ENCODE measurements at places on chromosomes 5 and 9.

DNA sequence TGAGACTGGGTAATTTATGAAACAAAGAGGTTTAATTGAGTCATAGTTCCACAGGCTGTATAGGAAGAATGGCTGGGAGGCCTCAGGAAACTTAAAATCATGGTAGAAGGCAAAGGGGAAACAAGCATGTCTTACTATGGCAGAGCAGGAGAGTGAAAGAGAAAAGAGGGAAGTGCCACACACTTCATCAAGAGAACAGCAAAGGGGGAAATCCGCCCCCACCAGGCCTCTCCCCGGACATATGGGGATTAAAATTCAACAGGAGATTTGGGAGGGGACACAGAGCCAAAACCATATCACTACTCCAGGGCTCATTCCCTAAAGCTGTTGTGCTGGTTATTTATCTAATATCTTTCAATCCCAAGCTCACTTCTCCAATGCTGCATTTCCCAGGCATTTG is 50.2 kb upstream of the NR3C1 start:
- DNase-seq, result no peak

GRCh38 chr5:159671886-159672285 is 244.4 kb upstream of the ADRA1B start:
- DNase-seq, result no peak

GRCh38 chr5:177603631-177604030 is 3.7 kb downstream of the B4GALT7 start:
- DNase-seq, result no peak

GRCh38 chr9:15116130-15116580 is 190.9 kb downstream of the TTC39B start:
- DNase-seq, result no peak

DNA sequence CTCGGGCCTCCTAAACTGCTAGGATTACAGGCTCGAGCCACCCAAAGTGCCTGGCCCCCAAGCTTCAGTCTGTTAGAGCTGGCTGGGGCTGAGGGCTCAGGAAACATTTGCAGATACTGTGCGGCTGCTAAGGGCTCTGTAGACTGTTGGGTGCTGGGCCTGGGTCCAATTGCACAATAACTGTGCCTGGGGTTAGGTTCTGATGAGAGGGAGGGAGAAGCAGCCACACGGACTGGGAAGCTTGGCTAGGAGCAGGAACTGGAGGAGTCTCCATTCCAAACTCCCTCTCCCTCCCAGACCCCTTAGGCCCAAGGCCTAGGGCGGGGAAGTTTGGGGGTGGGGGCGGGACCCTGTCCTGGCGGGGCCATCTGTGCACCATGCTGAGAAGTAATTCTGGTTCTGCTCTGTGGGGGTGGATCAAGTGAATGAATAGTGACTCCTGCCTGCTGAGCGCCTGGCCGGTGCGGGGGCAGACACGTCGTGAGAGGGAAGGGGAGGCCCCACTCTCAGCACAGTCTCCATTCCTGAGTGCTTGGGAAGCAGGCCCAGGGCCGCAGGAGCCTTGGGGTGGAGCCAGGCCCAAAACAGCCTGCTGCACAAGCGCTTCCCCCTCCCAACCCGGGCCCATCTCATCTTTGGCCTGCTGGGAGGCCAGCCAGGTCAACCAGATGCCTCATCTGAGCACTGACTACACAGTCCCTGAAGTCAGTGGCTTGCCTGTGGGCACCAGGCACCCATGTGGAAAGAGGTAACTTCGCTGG is 1.5 kb downstream of the ASS1 start:
- peak; percentile 97 for DNase-seq

DNA sequence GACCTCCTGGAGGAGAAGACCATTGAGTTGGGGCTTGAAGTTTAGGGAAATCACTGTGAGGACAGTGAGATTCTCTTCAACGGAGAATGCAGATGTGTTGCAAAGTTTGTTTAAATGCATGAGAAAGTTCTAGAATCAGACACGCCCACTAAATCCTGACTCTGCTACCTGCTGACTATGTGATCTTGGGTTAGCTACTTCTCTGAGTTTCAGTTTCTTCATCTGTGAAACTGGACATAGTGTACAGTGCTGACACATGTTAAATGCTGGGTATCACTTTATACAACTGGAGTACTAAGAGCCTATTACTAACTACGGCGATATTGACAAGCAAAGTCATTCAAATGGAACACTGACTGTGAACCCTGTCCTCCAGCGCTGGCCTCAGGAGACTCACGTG is 255.5 kb downstream of the HSPA4 start:
- no peak for DNase-seq

GRCh38 chr9:94717761-94718160 is 8.7 kb upstream of the AOPEP start:
- peak; percentile 64 for DNase-seq

GRCh38 chr5:121288781-121289180 is 562.9 kb upstream of the FTMT start:
- DNase-seq, result no peak

GRCh38 chr9:137247135-137247915 is 3.8 kb upstream of the STPG3 start:
- DNase-seq, result no peak
